ENCODE measurements at places on chromosomes 16 and 17.

DNA sequence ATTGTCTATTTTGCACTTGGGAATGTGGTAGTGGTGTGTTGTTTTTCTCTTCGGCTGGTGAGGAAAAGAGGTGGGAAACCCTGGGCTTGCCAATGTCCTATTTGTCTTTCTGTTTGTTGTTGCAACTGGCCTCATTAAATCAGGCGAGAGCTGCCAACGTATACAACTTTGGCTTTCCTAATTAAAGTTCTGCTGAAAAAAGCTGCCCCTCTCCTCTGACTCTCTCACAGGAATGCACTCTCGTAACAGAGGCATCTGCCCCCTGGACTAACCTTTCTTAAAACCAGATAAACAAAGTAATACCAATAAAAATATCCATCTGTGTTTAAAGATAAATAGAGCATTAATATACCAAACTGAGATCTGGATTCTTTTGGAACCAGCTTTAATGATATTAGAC, 7.8 kb downstream of the CDRT15 start:
- no peak for DNase-seq

DNA sequence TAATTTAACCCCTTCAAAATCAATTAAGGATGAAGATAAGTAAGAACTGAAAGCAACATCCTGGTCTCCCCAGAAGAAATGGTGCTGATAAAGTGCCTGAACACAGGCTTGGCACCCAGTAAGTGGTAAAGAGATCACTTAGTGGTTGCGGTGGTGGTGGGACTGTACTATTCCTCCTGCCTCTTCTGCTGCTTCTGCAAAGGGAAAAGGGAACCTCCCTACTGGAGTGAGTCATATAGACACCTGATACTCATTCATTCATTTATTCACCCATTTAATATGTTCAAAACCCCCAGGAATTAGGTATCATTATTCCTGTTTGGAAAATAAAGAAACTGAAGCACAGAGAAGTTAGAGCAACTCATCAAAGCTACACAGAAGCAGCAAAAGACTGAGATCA, 60.6 kb downstream of the CDYL2 start:
- DNase-seq = no peak

GRCh38 chr16:71792176-71792575, 16.5 kb downstream of the AP1G1 start:
- no peak for DNase-seq

- DNase-seq = no peak
Observed at GRCh38 chr17:76594690-76595089, 9.0 kb upstream of the ST6GALNAC2 start.

- DNase-seq = peak; percentile 45
Observed at GRCh38 chr16:2473446-2473926, 1.4 kb upstream of the TBC1D24 start.

GRCh38 chr17:70060415-70060814, 14.6 kb upstream of the KCNJ16 start:
- no peak for DNase-seq

DNA sequence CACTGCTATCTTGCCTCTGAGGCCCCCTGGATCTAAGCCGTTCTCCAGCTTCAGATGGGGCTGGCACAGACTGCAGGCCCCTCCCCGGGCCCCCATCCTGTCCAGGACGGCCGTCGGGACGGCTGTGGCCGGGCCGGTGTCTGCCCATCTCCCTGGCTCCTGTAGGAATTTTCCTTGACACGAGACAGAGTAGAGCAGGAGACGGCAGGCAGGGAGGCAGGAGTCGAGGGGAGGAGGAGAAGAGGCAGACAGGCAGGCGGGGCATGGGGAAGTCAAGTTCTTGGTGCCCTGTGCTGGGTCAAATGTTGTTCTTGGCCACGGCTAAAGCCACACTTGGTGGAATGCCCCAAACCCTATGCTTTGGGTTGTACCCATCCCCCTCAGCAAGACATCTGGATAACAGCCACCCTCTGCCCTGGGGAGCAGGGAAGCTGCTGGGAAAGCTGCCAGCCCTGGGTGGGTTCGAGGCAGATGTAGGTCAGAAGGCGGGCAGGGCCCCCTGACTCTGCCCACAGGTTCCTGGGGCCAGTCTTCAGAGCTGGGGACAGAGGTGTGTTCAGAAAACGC, 4.0 kb downstream of the C1QTNF1 start:
- DNase-seq = no peak

- no peak for DNase-seq
Observed at GRCh38 chr17:31295489-31295871, 1.6 kb downstream of the OMG start.

DNA sequence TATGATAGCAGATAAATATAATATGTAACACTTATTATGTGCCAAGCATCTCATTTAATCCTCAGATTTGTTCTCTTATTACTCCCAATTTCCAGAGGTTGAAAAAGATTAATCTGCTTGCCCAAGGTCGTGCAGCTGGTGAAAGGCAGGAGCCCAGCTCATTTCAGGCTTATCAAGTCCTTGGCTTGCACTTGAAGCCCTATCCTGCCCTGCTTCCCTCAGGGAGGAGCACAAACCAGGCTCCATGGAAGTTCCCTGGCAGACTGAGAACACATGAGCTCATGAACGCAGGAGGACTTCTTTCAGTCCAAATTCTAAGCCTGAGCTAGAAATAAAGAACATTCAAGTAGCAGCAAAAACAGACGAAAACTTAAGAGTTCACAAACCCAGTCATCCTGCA, 74.8 kb downstream of the USP31 start:
- DNase-seq = no peak

GRCh38 chr16:69444873-69445517, 20.6 kb downstream of the CYB5B start:
- no peak for DNase-seq

DNA sequence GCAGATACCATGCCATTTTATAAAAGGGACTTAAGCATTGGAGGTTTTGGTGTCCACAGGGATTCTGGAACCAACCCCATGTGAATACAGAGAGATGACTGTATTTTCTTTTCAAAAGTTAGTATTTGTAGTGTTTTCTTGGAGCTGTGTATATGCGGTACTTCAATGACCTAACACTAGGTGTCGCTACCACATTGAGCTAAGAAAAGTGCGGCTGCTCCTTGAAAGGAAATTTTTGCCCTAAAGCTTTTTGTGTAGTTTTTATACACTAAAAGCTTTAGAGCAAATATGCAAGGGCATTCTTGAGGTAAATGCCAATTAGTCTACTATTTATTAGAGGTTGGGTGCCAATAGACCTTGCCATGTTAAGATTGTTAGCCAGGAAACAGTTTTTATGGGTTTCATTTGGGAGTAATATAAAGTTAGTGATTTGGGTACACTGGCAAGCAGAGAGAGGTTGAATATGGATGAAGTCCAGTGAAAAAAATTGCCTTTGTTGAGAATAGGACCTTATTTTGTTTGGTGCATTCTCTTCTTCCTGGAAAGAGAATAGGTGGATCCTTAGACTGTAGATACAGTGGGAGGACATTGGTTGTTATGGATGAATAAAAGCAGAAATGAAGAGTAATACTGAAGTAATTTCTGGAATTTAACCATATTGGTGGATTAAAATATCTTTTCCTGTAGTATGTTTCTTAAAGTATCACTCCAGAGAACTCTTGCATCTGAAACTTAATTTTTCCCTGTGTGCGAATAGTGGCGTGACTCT, 43.3 kb downstream of the BCAS3 start:
- peak; percentile 41 for DNase-seq

- DNase-seq = peak; percentile 18
Observed at GRCh38 chr17:17712268-17712924, 31.1 kb downstream of the RAI1 start.

DNA sequence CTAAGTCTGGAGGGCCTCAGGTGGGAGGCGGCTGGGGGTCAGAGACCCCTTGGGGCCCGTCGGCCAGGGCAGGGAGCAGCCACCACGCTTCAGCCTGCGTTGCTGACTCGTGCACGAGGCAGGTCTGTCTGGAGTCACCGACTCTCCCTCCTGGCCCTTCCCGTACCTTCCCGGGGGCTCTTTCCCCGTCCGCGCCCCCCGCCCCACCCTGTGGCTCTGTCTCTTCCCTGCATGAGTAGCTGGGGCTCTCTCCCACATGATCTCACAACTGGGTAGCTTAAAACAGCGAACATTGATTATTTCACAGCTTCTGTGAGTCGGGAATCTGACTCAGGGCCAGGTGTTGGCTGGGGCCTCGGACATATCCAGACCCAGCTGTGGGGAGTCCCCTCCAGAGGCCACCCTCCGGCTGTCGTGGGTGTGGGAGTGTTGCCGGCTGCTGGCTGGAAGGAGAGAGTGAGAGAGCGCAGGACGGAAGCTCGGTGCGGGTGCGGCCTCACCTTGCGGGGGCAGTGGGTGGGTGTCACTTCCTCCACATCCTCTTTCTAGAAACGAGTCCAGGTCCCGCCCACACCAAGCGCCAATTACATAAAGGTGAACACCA, 17.3 kb downstream of the BAHCC1 start:
- DNase-seq = peak; percentile 71

- no peak for DNase-seq
Observed at GRCh38 chr16:85458968-85459367, 154.2 kb upstream of the GSE1 start.

DNA sequence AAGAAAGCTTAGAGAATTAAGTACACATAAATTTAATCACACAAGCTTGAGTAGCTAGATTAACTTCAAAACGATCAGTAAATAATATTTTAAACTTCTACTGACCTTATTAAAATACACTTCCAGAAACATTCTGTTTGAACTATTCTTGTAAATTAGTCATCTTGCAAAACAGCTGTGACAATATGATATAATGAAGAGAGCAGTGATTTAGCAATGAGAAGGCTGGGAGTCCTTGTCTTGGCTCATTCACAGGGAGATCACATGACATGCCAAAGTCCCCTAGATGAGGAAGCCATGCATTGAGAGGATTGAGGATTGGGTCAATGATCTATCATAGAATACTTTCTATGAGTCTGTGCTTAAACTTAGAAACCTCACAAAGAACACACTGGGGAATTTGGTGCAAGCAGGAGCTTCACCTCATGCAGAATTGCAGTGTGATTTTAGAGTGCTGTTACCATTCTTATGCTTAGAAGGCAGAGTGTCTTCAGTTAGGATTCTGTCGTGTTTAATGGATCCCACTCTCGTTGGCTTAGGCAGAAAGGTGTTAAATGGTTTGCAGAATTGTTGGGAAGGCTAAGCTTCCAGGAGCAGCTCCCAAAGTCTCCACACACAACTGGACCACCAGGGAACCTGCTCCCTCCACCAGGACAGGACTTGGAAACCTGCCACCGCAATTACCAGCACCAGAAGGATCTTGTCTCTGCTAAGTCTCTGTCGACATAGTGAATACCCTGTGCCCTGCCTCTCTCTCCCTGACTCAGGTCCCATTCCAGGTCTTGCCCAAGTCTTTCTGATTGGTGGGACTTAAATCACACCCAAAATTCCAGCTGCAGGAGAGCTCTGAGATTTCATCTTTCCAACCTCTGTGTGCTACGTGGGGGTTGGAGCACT, 87.1 kb downstream of the USP22 start:
- no peak for DNase-seq

DNA sequence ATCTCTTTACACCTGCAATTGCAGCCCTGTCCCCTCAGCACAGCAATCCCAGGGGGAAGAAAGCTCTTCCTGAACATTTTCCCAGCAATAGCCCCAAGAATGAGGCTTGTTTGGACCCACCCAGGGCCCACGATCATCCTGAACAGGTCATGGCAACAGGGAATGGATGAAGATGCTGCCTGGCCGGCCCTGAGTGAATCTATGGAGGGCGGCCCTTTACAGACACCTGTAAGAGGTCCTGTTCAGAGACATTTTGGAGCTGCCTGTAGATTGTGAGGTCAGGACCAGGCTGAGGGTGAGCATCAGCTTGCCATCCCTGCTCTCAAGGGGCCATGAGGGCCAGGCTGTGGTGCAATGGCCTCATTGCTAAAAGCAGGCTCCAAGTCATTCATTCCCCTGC, 69.1 kb downstream of the COG7 start:
- no peak for DNase-seq

DNA sequence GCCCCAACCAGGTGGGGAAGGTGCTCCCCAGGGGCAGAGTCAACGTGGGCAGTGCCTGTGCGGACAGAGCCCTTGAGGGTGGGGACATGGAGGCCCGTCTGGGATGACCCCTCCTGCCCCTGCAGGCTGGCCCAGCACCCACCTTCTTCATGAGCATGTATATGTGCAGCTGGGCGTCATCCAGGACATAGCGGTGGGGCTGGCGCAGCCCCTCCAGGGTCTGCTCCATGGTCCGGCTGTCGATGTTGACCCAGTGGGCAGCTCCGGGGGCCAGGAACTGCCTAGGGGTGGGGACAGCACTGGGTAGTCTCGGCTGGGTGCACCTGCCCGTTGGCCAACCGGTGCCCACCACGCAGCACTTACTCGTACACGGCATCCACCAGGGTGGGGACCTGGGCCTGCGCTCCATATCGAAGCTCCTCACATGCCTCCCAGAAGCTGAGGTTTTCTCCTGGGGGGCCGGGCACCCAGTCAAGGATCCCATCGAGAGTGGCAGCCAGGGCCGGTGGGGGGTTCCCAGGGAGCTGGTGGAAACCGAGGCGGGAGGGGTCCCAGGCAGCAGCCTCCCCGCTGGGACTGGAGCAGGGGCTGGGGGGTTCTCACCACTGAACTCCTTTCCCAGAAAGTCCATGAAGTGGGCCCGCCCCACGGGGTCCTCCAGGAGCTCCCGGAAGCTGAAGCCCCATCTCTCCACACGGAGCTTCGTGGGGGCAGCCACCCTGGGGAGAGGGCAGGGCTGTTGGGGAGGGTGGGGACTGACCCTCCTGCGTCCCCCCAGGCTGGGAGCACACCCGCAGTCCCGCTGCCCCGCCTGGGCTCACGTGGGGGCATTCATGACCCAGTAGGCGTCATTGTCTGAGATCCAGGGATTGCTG, 5.1 kb downstream of the RGS11 start:
- DNase-seq = no peak

DNA sequence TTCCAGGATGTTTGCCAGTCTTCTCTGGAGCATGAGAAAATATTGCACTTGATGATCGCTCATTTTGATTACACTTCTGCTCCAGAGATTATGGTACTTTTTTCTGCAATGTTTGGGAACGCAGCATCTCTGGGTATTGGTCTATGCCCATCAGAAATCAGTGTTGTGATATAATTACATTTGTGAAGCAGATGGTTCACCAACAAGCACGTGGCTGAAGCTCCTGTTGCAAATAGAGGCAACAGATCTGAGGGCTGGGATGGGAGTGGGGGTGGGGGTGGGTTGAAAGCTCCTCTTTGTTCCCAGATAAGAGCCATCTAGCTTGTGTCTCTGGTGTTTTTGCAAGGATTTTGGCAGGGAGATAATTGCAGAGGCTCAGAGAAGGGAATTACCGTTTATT, 252.3 kb downstream of the SHISA9 start:
- no peak for DNase-seq

DNA sequence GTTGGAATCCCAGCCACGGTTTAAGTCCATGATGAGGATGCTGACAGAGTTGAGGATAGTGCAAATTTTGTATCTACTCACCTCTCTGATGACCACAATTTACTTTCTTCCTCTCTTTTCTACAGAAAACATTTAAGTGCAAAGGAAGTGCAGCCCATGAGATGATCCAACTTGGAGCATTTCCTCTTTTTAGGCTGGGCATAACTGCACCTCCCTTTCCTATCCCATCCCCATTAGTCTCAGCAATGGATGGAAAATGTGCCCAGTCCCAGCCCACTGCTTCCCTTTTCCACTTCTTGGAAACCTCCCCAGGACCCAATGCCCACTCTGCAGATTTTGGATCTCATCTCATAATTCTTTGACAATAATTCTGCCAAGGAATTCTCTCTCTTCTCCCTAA, 16.6 kb upstream of the CCL8 start:
- no peak for DNase-seq

- DNase-seq = no peak
Observed at GRCh38 chr16:11276896-11277593, 765 bp upstream of the PRM2 start.

- DNase-seq = no peak
Observed at GRCh38 chr16:56520251-56520577, 390 bp upstream of the BBS2 start.

Data from stimulated activated naive CD8-positive, alpha-beta T cell treated with anti-CD3 and anti-CD28 coated beads, Interleukin-15, Interleukin-2, amounts not matched to agents 100 U/mL and 50 U/mL, for 24 hours (primary cell).